Testis (tissue), 5 donors: ENCODE measurements at places on chromosomes 16 and 17. TPM values are rescaled to one million over a fixed set of nuclear protein-coding genes. Genes with fewer than 3 reads are reported as not detected.

SOCS7 gene
- 74.9 TPM for total RNA-seq

C16orf74 gene
- 3.8 TPM for total RNA-seq

TMC7 gene
- total RNA-seq: 9.8 TPM

SALL1 gene
- total RNA-seq: 4.9 TPM

GLP2R gene
- 0.81 TPM for total RNA-seq

PRCD gene
- 3.2 TPM for total RNA-seq

KRT32 gene
- 0.19 TPM for total RNA-seq

CD79B gene
- 0.62 TPM for total RNA-seq

TBX2 gene
- total RNA-seq: 20.1 TPM

NECAB2 gene
- 9.5 TPM for total RNA-seq

SEPTIN1 gene
- 0.63 TPM for total RNA-seq

ZNF205 gene
- total RNA-seq: 9.8 TPM

DNAH9 gene
- 19.4 TPM for total RNA-seq

IL17C gene
- 1.5 TPM for total RNA-seq

KRTAP4-1 gene
- not detected for total RNA-seq

DNAAF8 gene
- 70.0 TPM for total RNA-seq

C1QTNF8 gene
- 1.3 TPM for total RNA-seq

DNA sequence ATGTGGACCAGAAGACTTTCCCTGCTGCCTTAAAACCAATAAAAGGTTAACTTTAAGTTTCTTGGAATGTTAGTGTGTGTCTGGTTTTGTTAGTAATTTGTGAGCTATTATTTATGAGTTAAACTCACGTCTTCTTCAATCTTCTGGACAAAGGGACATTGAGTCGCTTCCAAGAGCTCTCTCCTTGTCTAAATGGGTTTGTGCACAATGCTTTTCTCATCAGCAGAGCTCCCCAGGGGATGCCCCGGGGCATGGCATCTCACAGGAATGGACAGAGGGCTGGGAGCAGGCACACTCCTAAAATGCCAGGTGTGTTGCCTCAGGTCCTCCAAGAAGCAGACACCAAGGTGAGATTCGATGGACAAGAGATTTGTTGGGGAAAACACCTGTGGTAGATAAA lies 90.5 kb downstream of the RGS9 start:
- no peak for DNase-seq

GRCh38 chr17:78249818-78250806 lies 18.7 kb downstream of the TMEM235 start:
- DNase-seq: no peak

DNA sequence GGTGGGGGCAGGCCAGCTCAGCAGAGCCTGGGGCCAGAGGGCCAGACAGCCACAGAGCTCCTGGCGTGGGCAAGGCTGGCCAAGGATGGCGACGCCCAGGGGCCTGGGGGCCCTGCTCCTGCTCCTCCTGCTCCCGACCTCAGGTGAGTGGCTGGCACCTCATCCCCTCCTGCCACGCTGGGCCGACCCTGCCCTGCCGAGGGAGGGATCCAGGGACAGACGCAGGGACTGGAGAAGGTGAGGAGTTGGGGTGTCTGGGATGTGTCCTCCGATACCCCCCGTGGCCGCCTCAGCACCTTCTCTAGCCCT lies at the start of gene ADGRG3:
ADGRG3 (plus strand) TSS at position 44 of the 309 bp plus-strand sequence; CDS start at position 86, 42 bp downstream.
- no peak for DNase-seq

- DNase-seq: no peak
Measured at GRCh38 chr17:9389111-9389527, 186.5 kb downstream of the STX8 start.

- peak; percentile 33 for DNase-seq
Measured at GRCh38 chr16:50025537-50025931, 509 bp downstream of the CNEP1R1 start.

GRCh38 chr17:43695970-43696865 lies 34.5 kb upstream of the MEOX1 start:
- DNase-seq: peak; percentile 49

- no peak for DNase-seq
Measured at GRCh38 chr17:62707425-62707739, 79.9 kb downstream of the MRC2 start.

GRCh38 chr17:65588181-65588808 lies 26.8 kb upstream of the AXIN2 start:
- DNase-seq: no peak

DNA sequence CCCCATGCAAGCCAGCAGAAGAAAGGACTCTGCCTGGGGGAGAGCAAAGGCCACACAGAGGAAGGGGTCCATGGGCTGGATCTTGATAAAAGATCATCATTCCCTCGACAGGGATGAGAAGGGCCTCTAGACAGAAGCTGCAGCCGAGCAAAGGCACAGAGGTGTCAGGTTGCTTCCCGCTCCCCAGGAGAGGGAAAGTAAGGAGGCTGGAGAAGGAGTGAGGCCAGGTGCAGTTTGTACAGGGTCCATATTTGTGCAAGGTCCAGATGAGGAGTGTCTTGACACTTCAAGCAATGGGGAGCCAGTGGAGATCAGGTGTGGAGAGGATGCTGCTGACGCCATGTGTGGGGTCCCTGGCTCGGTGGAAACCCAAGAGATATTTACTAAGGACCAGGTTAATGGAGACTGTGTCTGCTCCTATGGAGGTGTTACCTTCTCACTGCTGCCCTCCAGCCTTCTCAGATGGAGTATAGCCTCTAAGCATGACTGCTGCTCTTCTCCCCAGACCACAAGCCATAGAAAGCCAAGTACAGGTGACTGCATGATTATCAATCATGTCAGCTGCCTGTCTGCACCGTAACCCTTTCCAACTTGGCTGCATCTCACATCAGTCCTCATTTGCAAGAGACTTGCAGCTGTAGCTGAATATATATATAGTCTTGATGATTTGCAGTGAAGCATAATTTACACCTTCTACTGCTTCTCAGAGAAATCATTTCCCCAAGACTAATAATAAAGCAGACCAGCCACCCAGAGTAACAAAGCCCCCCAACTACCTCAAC lies 21.1 kb downstream of the GAS7 start:
- DNase-seq: no peak

GRCh38 chr17:68456339-68457167 lies 743 bp downstream of the WIPI1 start:
- DNase-seq: peak; percentile 93

GRCh38 chr17:35998756-35999155 lies 2.6 kb downstream of the CCL15 start:
- DNase-seq: no peak

- no peak for DNase-seq
Measured at GRCh38 chr16:14148569-14148968, 77.5 kb downstream of the MRTFB start.

- no peak for DNase-seq
Measured at GRCh38 chr16:27096375-27096774, 29.6 kb downstream of the C16orf82 start.

- no peak for DNase-seq
Measured at GRCh38 chr16:27165576-27165975, 37.8 kb upstream of the KDM8 start.

DNA sequence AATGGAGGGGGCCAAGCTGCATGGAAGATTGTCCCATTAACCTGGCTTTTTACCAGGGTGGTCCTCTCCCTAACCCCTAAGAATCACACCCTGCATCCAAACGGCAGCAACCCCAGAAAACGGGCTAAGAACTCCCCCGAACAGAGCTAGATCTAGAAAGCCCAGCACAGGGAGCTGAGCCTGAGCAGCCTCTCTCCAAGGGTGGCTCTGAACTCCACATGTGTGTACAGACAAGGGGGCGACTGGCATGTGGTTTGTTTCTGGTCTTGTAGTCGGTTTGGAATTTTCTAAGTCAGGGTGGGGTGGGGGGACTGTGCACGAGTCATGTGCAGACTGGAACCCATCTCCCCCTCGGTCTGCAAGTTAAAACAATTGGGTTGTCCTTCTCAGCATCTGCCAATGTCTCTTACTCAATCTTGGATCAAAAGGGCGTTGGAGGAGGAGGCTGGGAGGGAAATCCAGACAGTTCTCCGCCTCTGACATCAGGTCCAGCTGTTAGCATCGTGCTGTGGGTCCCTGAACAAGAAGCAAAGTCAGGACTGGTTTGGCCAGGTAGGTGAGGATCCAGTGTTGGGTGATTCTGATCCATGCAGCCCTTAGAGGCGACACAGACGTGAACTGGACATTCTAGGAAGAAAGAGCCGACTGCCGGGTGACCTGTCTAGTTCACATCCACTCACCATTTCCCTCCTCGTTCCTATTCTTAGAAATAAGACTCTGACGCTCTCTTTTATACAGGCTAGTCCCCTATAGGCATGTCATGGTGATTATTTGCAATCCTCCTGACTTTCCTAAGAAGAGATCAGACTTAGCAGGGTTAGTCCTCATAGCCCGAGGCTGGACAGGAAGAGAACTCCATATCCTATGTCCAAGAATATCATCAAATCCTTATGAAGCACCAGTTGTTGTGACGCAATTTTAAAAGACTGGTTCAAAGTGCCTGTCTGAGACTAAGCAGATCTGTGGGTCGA lies 381.8 kb downstream of the SOX9 start:
- no peak for DNase-seq

GRCh38 chr16:83903751-83904150 lies 4.8 kb downstream of the MLYCD start:
- DNase-seq: peak; percentile 76

- no peak for DNase-seq
Measured at GRCh38 chr17:15269780-15270089, 4.6 kb upstream of the PMP22 start.

DNA sequence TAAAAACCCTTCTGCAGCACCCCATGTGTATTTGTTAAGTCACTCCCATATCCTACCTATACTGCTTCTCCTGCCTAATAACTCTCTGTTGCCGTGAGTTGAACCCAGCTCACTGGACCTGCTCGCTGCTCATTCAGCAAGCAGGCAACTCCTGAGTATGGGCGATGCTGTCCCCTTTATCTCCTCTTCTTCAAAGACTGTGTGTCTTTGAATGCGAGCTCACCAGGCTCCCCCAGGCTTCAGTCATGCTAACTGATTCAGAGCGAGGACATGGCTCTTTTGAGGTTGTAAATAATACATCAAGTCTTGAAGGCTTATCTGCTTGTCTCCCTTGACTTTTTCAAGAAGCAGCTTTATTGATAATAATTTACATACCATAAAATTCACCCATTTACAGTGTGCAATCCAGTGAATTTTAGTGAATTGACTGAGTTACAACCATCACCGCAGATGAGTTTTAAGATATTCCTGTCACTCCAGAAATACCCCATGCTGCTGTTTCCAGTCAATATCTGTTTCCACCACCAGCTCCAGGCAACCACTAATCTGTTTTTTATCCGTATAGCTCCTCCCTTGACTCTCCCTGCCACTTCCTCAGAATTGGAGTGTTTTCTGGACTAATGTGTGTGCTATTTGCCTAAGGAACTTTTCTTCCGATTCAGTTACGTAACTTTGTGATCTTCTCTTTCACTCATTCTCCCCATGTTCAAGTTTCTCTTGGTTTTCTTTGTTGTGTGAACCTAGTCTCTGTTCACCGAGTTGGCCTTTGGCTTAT lies 132.2 kb downstream of the SPECC1 start:
- no peak for DNase-seq
